ENCODE measurements at places on chromosomes 5 and 9.

DNA sequence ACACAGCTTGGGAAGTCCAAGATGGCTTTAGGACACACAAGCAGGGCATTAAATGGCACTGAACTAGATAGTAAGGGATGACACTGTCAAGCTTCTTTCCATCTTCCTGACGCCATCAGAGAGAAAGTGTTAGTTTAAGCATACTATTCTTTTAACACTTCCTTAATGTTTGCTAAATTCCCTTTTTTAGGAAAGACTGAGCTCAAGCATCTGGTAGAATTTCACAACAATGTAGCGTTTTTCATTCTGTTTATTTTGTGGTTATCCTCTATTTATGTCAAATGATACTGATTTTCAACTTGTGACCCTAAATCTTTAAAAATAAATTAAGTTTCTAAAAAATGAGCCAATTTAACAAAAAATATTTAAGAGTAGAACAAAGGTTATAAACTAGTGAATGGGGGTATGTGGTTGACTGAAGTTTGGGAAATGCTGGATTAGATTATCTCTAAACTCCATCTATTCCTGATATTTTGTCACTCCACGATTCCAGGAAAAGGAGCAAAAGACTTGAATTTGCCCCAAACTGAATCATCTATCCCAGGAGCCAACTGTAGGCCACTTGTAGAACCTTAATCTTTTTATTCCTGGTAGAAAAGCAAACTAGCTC, 147.4 kb upstream of the KLF9 start:
- DNase-seq, result no peak

- no peak for DNase-seq
These were observed 127.5 kb downstream of the ARRDC3 start for GRCh38 chr5:91255396-91256141.

GRCh38 chr9:9585920-9586319, 1026.9 kb downstream of the PTPRD start:
- no peak for DNase-seq

GRCh38 chr9:132931178-132931735, 13.2 kb downstream of the TSC1 start:
- no peak for DNase-seq

DNA sequence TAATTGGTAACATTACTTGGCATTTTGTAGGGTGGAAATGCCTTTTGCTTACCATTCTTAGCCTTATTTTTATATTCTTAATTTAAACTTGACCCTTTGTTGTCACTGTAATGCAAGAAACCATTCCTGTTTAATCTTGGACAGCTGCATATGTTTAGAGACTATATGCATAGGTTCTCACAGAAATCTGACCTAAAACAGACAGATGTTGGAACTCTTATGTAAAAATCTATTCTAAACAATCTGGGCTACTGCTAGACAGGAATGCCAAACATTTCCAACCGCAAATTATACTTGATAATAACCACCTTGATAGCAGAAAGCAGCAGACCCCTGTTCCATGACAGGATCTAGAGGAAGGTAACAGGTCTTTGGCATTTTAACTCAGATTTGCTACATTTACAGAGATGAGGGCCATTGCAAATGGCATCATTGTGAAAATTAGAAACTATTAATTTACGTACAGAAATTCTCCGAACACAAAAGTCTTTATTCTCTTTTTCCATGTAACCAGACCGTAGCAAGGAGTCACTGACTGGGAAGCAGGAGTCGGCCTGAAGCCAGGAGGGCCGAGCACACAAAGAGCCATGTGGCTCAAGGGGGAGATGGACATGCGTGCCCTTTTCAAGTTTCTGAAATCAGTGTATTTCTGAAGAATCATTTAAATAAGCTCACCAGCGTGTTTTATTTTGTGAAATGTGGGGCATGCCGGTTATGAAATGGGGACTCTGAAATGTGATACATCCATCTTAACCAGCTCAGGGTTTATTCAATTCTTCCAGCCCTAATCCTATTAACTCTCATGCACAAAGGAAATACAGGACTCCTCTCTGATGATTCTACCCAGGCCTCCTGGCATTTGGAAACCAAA, 139.3 kb downstream of the AOPEP start:
- DNase-seq, result no peak

DNA sequence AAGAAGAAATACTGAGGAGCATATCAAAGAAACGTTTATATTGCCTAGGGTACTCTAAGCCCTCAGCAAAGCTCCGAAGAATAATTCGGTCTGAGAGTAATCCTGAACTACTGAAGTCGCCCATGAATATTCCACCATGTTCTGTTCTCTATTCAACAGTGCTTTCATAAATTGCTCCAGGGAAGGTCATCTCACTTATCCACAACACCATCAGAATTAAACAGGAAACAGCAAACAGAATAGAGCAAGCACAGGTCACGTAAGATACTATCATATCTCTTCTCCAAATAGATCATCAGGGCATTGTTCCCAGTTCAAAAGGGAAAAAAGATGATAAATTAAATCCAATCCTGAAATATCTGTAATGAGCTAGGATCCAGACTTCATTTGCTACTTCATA, 325.6 kb downstream of the DEPDC1B start:
- no peak for DNase-seq

DNA sequence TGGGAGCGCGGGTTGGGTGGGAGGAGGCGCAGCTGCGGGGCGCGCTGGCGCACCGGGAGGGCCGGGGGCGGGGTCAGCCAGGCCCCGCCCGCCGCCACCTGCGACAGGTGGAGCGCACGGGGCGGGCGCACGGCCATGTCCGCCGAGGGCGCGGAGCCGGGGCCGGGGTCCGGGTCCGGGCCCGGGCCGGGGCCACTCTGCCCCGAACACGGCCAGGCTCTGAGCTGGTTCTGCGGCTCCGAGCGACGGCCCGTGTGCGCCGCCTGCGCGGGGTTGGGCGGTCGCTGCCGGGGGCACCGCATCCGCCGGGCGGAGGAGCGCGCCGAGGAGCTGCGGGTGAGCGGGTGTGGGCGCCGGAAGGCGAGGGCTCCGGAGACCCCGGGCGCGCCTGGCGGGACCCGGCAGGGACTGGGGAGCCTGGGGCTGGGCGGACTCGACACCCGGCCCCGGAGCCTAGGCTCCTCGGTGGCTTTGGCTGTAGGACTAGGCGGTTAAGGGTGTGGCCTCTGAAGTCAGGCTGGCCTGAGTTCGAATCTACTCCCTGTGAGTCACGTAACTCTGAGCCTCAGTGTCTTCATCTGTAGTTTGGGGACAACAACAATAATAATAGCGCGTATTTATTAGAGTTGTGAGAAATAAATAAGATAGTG, at the start of gene BSPRY:
Gene BSPRY, plus strand, starts transcription at position 97 of the 650 bp plus-strand sequence. Its CDS starts 39 bp downstream, at position 136.
- no peak for DNase-seq

DNA sequence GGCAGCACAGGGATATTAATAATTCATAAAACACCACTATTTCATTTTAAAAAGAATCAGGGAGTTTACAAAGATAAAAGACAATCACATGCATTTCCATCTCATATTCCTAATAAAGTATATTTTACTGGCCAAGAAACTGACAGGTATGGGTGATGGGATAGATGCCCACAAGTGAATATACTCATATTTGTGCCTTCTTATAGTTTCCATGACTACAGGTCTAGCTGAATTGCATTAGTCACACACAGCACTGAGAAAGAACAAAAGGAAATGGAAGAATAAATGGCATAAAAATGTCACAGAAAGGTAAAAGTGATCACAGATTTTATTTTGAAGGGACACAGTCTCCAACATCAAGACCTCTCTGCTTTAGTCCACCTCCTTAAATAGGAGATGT, 193.5 kb downstream of the PLK2 start:
- DNase-seq, result no peak

DNA sequence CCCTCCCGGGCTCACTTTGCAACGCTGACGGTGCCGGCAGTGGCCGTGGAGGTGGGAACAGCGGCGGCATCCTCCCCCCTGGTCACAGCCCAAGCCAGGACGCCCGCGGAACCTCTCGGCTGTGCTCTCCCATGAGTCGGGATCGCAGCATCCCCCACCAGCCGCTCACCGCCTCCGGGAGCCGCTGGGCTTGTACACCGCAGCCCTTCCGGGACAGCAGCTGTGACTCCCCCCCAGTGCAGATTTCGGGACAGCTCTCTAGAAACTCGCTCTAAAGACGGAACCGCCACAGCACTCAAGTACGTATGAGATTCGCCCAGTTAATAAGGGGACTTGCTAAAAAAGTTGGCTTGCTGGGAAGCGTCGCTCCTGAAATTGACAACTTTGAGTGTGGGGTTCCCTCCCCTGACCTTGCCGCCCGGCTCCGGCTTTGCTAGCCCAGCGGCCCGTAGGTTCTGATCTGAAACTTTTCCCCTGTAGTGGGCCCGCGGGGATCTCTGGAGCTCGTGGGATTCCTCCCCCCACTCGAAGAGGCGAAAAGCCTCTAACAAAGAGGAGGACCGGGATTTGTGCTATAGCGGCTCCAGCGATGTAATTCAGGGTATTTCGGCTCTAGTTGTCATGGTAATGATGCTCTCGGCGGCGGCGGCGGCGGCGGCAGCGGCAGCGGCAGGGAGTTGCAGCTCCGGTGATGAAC, 572 bp downstream of the NR4A3 start:
- no peak for DNase-seq
